ENCODE measurements at places on chromosomes 6 and 20.

DNA sequence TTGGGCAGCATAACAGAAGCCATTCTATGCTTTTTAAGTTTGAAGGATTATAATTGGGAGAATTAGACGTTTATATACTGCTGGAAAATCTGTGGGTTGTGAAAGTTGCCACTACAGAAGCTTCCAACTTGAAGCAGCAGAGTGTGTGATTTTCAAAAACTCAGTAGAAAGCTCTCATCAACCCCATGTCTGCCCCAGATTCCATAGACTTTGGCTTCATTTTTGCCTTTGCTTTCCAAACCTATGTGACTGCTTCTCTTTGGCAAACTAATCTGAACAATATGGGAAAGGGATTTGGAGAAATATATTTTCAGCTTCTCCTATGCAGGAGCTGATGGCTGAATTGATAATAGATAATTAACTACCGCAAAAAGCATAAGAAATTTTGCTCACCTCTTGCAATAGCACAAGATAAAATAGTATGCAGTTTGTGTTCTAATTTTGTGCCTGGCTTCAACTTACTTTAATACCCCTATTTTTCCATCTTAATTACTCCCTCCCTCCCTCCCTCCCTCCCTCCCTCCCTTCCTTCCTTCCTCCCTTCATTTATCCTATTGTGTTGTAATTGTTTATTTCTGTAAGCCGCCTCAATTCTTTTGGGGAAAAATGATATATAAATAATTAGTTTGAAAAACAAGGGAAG is 214.1 kb upstream of the HS3ST5 start:
- no peak for DNase-seq

DNA sequence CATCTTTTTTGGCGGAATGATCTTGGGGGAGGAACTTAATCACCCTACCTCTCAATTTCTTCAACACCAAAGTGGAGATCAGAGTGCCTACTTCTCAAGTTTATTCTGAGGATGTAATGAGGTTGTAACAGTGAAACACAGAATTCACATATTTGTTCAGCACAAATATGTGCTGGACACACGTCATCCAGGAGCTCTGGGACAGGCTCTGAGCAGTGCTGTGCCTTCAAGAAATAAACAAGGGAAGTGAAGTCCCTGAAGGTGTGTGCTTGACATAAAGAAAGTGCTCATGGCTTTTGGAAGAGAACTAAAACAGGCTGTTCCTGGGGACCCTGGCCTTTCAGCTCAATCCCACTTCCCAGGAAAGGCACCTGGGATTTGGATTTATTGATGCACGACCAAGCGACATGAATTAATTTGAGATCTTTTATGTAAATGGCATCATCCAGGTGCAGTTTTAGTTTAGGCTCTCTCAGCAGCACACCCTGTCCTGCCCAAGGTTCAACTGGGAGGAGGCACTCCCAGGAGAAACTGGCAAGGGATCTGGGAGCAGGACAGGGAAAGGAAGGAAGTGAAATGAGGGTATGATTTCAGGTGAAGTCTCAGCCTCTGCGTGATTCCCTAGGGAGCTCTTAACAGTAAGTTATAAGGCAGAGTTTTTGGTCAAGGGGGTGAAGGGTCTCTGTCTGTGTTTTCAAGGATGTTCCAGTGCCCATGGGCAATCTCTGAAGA is 211.0 kb downstream of the FOXA2 start:
- peak; percentile 8 for DNase-seq

DNA sequence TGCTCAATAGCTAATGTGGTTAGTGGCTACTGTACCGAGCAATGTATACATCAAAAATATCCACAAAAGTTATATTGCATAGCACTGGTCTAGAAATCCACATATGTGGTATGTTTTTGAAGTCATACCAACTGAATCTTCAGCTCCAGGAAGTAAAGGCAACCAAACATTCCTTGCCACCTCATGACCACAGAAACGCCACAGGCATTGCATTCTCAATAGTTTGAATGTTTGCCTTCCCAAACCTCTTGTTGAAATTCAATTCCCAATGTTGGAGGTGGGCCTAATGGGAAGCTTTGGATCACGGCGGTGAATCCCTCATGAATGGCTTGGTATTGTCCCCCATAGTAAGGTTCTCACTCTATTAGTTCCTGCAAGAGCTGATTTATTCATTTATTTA is 18.2 kb upstream of the ZNF391 start:
- no peak for DNase-seq

GRCh38 chr6:22526736-22527135 is 42.6 kb upstream of the HDGFL1 start:
- DNase-seq, result no peak

GRCh38 chr6:64590965-64591675 is 955.5 kb downstream of the PHF3 start:
- DNase-seq, result no peak
